ENCODE measurements at places on chromosomes 7 and 10.

- no peak for DNase-seq
These were observed 16.2 kb downstream of the ATG9B start for GRCh38 chr7:151008143-151008510.

GRCh38 chr10:11573497-11573896 is 38.0 kb downstream of the USP6NL start:
- DNase-seq, result no peak

- no peak for DNase-seq
These were observed 8.4 kb downstream of the TCF7L2 start for GRCh38 chr10:112958275-112958995.

DNA sequence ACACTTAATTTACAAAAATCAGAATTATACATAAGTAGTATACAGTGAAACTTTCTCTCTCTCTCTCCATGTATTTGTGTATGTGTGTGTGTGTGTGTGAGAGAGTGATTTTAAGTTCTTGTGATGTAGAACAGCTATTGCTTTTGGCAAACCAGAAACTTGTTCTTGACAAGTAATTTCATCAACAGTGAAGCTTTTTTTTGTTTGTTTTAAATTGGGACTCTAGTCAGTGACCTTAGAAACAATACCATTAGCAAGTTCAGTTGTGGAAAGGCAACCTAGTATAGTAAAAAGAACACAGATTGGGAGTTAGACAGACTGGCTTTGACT is 319.1 kb downstream of the PTEN start:
- no peak for DNase-seq

All from stimulated activated CD8-positive, alpha-beta memory T cell treated with anti-CD3 and anti-CD28 coated beads, Interleukin-15, amount 100 ng/mL, for 1 hour (primary cell).